ENCODE measurements at places on chromosomes 11 and 22.

DNA sequence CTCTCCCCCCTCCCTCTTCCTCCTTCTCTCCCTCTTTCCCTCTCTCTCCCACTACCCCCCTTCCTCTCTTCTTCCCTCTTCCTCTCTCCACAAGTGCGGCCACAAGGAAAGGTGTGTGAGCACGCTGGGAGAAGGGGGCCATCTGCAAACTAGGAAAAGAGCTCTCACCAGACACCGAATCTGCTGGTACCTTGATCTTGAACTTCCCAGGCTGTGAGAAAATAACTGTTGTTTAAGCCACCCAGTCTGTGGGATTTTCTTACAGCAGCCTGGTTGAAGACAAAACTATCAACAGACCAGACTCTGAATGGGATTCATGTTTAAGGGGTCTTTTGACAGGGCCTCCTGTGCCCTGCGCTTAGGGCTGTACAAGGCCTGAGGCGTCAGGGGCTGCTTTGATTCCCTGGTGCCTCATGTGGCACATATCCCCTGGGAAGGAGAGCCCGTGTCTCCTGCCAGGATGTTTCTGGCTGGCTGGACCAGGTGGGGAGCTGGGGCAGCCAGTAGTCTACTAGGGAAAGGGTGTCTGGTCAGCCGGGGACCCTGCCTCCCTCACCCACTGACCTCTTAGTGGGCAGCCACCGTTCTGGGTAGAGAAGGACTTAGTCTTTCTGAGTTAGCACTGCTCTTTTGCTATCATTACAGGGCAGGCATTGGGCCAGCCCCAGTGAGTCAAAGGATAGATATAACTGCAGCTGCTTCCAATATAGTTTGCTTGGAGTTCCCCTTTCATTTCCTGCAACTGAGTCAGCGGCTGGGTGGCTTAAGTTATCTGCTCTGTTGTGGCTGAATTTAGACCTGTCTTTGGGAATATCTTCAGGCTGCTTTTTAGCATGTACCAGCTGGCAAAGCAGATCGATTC is 6.2 kb downstream of the PANX1 start:
- DNase-seq = no peak

- DNase-seq = no peak
Observed at GRCh38 chr22:46796566-46797195, 34.2 kb downstream of the TBC1D22A start.

GRCh38 chr22:25069758-25070481 is 117.4 kb downstream of the KIAA1671 start:
- DNase-seq = no peak

DNA sequence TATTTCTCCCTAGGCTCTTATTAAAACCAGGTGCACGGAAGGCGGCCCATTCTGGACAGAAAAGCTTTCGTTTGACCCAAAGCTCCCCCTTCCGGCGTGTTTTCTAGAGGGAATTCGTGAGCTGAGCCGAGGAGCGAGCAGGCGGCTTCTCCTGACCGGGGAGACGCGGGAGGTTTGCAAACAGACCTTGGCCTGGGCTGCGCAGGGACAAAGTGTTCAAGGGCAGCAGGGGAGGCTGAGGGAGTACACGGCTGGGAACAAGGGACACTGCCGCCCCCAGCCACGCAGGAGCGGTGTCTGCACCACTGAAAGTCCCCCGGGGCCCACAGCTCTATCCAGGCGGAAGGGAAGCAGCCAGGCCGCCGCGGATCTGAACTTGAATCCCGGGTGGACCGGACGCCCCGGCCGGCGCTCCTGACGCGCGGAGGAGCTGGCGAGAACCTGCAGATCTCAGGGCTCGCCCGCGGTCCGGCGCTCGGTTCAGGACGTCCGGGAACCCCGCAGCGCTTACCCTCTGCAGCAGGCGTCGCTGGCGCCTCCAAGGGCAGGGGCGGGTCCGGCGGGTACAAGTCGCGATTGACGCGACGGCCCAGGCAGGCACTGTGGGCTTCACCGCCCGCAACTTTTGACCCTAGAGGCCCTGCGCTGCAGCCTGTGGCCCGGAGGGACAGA is 101.9 kb downstream of the WT1 start:
- DNase-seq = peak; percentile 40

GRCh38 chr11:26204101-26204500 is 127.8 kb upstream of the ANO3 start:
- no peak for DNase-seq

All from iPS DF 19.7 (cell line).